CD14-positive monocyte (primary cell): ENCODE measurements at places on chromosomes 1 and 21.
A peak's percentile ranks its signal among the peaks of the same experiment; 100 is the strongest.

- peak; percentile 96 for DNase-seq
Observed at GRCh38 chr1:12596007-12596821, 21.8 kb downstream of the DHRS3 start.

- no peak for DNase-seq
Observed at GRCh38 chr1:61083013-61083806, 849 bp downstream of the NFIA start.

- DNase-seq, result no peak
Observed at GRCh38 chr1:22284906-22285548, 142.1 kb upstream of the WNT4 start.

- no peak for DNase-seq
Observed at GRCh38 chr1:1462318-1462966, 9.1 kb upstream of the ATAD3B start.

- DNase-seq, result no peak
Observed at GRCh38 chr1:19449454-19450228, 35.7 kb downstream of the CAPZB start.

DNA sequence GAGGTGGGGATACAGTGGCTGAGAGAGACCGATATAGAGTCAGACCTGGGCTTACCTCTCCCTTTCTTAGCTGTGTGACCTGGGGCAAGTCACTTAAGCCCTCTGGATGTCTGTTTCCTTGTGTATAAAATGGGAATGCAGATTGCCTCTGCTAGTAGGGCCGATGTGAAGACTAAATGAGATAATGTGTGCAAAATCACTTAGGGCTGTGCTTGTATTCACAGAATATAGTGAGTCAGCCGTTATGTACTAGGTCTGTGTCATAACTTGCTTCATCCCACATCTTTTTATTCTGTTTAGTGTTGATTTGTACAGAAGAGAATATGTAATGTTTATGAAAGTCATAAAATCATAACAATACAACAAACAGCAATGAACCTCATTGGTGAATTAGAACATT, 56.0 kb downstream of the PTPRU start:
- no peak for DNase-seq

DNA sequence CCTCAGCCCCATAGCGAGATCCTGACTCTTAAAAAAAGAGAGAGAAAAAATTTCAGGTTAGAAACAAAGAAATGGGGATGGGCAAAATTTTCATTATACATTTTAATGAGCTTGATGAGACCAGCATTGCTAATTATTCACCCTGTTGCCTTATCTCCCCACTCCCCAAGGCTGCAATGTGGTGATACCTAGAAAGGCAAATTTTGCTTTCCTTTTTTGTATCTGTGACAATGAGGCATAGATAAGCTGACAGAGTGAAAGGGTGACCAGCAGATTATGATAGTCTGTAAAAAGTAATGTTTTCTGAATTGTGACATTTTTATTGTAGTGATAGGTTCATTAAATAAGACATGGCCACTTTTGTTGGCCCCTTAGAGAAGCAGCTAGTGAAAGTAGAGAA, 12.9 kb downstream of the SRRM1 start:
- DNase-seq, result no peak

DNA sequence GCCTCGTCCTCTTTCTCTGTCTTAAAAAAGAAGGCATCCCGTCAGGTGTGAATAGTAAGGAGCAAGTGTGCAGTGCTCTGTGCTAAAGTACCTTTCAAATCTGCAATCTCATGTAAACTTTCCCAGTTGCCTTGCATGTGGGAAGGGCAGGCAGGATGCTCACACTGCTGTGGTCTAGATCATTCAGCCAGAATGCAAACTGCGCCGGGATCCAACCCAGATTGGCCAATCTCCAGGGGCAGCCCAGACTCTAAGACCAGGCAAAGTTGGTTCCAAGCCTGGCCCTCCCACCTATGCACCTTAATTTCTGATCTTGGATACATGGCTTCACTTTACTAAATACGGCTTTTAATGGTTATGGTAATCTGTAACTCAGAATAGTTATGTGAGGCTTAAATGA, 3.2 kb upstream of the MAP1LC3C start:
- DNase-seq, result no peak
